ENCODE measurements at places on chromosomes 2 and 18. TPM values are rescaled to one million over a fixed set of nuclear protein-coding genes. Genes with fewer than 3 reads are reported as not detected.
A peak's percentile ranks its signal among the peaks of the same experiment; 100 is the strongest.

Gene NGEF
- 73.4 TPM for polyA plus RNA-seq

Gene MAP3K20
- 24.5 TPM for polyA plus RNA-seq

Gene TMX3
- polyA plus RNA-seq: 14.5 TPM

Gene IL36RN
- polyA plus RNA-seq: not detected

Gene FTCDNL1
- polyA plus RNA-seq: 5.6 TPM

Gene NYAP2
- not detected for polyA plus RNA-seq

Gene TMEM37
- polyA plus RNA-seq: 43.2 TPM

Gene PID1
- 22.3 TPM for polyA plus RNA-seq

Gene C2orf15
- polyA plus RNA-seq: 4.9 TPM

Gene NFATC1
- 2.3 TPM for polyA plus RNA-seq

DNA sequence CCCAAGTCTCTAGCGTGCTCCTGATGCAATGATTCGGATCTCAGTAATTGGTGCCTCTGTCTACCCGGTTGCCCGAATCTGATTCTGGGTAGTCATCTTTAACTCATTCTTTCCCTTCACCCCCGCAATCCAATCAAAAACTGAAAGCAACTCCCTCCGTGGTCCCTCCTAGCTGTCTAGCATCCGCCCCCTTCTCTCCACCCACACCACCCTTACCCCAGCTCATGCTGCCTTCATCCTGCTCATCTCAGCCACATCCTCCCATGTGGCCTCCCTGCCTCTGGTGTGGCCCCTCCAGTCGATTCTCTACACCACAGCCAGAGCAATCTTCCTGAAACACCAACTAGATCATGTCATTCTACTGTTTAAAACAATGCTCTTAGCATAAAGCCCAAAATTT is 62.3 kb downstream of the TTC32 start:
- no peak overlapping the region for H3K4me3 ChIP-seq
- H3K27ac ChIP-seq: no peak overlapping the region
- no peaks in the 10 kb centered on the region for H3K36me3 ChIP-seq
- no peaks in the 10 kb centered on the region for H3K4me1 ChIP-seq
- no peak for DNase-seq

DNA sequence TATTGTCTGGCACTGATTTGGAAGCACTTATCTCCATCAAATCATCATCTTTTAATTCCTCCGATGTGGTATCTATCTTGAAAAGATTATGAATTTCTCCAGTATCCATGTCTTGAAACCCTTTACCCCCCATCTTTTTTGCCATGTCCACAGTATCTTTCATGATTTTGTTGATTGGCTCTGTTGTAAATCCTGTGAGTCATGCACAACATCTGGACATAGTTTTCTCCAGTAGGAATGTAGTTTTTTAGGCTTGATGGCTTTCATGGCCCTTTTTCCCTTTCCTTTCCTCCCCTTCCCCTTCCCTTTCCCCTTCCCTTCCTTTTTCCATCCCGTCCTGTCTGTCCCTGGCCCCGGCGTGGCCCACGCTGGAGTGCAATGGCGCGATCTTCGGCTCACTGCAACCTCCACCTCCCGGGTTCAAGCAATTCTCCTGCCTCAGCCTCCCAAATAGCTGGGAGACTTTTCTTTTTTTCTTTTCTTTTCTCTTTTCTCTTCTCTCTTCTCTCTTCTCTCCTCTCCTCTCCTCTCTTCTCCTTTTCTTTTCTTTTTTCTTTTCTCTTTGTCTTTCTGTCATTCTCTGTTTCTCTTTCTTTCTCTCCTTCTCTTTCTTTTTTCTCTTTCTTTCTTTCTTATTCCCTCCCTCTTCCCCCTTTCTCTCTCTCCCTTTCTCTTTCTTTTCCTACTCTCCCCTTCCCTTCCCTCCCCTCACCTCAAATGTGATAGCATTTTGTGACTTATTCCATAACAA is 18.4 kb upstream of the ZNF638 start:
- H3K4me3 ChIP-seq: no peak overlapping the region
- no peak overlapping the region for H3K27ac ChIP-seq
- H3K4me1 ChIP-seq: no peaks in the 10 kb centered on the region
- H3K36me3 ChIP-seq: no peaks in the 10 kb centered on the region
- no peak for DNase-seq
- H3K27me3 ChIP-seq: peaks cover 1% of the 10 kb centered on the region

- no peaks in the 10 kb centered on the region for H3K4me1 ChIP-seq
- no peaks in the 10 kb centered on the region for H3K36me3 ChIP-seq
Measured at GRCh38 chr2:51981783-51982182, 949.9 kb upstream of the NRXN1 start.

- H3K4me3 ChIP-seq: no peak overlapping the region
- H3K4me1 ChIP-seq: no peaks in the 10 kb centered on the region
- no peaks in the 10 kb centered on the region for H3K36me3 ChIP-seq
- no peak for DNase-seq
Measured at GRCh38 chr2:112157472-112157871, 19.3 kb downstream of the FBLN7 start.

DNA sequence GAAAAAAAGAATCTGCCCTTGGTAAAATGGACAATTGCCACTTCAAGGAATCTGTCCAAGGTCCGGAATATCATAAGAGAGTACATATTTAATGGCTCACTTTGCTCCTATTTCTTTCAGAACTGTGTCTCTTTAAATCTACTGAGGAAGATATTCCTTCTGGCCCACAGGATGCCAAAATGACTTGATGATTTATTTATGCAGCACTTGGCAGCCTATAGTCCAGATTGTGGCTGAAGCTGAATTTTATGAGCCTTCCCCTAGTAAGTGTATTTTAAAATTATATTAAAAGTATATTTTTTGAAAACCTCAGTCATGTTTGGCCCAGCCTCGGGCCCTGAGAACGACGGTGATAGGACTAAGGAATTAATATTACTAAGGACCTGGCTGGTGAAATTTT is 465.1 kb upstream of the HNRNPA3 start:
- no peaks in the 10 kb centered on the region for H3K27me3 ChIP-seq
- no peaks in the 10 kb centered on the region for H3K4me1 ChIP-seq
- H3K4me3 ChIP-seq: no peak overlapping the region
- no peak overlapping the region for H3K27ac ChIP-seq
- H3K36me3 ChIP-seq: no peaks in the 10 kb centered on the region
- no peak for DNase-seq

DNA sequence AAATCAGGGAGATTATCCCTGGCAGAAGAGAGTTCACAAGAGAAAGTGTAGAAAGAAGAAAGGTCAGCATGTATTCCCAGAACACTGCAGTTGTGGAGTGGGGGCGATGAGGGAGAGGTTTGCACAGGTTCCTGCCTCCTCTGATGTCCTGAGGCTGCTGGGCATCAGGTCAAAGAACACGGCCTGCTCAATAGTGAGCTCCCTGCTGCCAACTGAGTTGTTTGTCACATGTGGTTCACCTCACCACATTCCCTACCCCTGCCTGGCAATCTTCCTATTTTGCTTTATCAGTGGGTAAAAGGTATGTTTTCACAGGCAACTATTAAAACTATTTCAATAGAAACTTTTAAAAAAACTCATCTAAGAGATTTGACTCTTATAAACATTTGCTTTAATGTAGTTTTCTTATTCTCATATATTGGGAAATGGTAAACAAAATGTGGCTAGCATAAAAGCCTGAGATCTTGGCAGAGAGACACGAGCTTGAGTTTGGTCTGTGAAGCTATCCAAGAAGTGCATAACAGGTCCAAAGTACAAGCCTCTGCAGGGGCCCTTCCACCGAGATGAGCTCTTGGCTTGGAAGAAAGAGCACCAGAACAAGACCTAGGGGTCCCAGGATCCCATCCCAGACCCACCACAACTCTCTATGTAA is 123.9 kb upstream of the SRD5A2 start:
- H3K27me3 ChIP-seq: no peaks in the 10 kb centered on the region
- H3K36me3 ChIP-seq: no peaks in the 10 kb centered on the region
- no peak overlapping the region for H3K4me3 ChIP-seq
- H3K4me1 ChIP-seq: no peaks in the 10 kb centered on the region

DNA sequence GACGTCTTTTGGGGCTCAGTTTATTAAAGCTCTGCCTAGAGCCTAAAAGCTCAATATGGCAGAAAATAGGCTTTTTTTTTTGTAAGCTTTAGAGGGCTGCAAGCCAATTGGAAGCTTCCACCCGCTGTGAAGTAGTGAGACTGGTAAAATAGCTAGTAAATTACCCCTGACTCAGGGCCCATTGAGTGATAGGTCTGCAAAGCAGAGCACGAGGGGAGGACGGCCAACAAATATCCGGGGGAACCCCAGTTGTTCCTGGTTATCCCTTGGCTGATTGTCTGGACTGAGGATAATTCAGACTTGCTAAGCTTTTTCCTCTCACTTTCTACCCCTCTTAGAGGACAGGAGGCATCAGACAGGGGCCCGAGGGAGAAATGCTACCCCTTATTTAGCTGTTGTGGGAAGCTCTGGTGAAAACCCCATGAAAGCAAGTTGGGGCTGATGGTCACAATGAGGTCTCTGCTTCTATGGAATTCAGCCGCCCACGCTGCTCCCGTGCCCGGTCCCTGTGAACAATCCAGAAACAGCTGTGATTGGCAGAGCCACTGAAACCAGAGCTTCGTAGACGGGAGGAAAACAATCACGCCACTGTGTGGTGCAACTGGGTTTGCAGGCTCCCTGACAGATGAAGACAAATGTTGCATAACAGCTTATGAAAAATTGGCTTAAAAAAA is 141.9 kb upstream of the LGALSL start:
- no peak overlapping the region for H3K4me3 ChIP-seq
- peak; percentile 74 for DNase-seq
- no peaks in the 10 kb centered on the region for H3K27me3 ChIP-seq
- no peak overlapping the region for H3K27ac ChIP-seq

- DNase-seq: no peak
- peaks cover 11% of the 10 kb centered on the region for H3K36me3 ChIP-seq
- H3K4me3 ChIP-seq: no peak overlapping the region
- H3K27me3 ChIP-seq: no peaks in the 10 kb centered on the region
Measured at GRCh38 chr2:197497326-197497725, 2.3 kb downstream of the HSPD1 start.

GRCh38 chr2:119548516-119549120 is 4.4 kb downstream of the CFAP221 start:
- H3K4me3 ChIP-seq: no peak overlapping the region
- peak; percentile 79 for DNase-seq
- H3K27me3 ChIP-seq: no peaks in the 10 kb centered on the region
- H3K27ac ChIP-seq: no peak overlapping the region

- H3K4me1 ChIP-seq: peaks cover 9% of the 10 kb centered on the region
- no peaks in the 10 kb centered on the region for H3K36me3 ChIP-seq
- H3K4me3 ChIP-seq: peak overlapping the region; percentile 57
- H3K27me3 ChIP-seq: no peaks in the 10 kb centered on the region
- DNase-seq: peak; percentile 89
Measured at GRCh38 chr2:171432969-171433762, 624 bp downstream of the METTL8 start.

DNA sequence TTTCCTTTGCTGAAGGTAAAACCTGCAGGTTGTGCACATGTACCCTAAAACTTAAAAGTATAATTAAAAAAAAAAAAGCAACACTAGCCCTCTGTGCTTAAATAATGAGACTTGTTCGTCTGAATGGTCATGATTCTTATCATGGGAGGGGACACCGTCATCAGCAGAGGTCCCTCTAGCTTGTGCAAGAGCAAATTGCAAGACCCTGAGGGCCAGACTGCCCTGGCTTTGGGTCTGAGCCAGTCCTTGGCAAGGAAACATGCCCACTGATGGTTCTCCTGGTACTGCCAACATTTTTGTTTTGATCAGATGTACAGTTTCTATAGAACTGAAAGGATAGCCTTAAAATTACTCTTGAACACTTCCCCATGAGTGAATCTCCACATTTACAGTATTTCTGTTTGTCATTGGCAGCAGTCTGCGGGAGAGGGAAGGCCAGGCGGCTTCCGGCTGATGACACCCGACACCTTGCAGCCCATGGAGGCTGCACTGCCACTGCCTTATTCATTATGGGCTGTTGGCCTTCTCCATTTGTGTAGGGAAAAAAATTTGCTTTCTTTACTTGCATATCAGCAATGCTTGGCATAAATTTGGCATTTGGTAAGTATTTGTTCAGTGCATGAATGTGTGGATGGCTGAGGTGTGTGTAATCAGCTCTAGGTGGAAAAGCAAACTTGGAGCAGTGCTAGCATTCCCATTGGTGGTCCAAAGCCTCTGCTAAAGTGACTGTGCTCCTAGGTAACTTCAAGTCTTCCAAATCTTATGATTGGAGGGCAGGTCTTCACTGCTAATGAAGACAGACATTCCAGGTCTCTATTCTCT is 161.6 kb upstream of the ALKAL2 start:
- H3K4me3 ChIP-seq: no peak overlapping the region
- H3K4me1 ChIP-seq: peaks cover 5% of the 10 kb centered on the region
- H3K36me3 ChIP-seq: no peaks in the 10 kb centered on the region
- H3K27ac ChIP-seq: no peak overlapping the region

DNA sequence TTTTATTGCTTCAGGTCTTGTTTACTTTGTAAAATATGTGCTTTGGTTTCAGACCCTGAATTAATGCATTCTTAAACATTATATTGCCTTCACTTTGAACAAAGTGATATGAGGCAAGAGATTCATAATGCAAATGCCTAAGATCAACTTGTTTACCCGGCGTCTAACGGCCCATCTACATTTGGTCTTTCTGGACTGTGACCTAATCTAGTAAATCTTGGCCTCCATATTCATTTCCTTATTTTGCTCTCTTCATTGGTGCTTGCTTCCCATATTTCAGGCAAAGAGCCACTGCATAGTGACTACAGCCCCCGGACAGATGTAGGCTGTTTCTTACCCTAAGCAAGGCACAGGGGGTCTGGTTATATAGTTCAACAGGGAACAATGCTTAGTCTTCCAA is 53.0 kb upstream of the SLC39A10 start:
- H3K4me3 ChIP-seq: no peak overlapping the region
- DNase-seq: no peak
- no peaks in the 10 kb centered on the region for H3K36me3 ChIP-seq
- H3K27ac ChIP-seq: no peak overlapping the region
- peaks cover 1% of the 10 kb centered on the region for H3K27me3 ChIP-seq
- H3K4me1 ChIP-seq: no peaks in the 10 kb centered on the region

DNA sequence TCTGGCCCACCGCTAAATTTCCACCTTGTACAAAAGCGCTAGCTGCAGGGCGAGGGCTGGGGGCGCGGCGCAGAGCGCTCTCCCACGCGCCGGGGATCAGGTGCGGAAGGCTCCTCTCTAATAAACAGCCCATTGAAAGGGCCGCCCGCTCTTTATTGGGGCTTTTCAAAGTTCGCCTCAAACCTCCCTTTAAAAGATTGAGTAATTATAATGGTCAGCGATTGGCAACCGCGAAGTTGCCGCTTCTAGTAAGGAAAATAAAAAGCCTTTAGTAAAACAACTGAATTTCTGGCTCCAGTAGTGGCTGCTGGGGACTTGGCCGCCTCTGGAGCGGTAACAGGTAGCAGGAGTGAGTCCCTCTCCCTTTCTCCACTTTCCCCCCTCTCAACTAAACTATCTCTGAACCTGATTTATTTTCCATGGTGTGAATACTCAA is 755 bp downstream of the NEUROD1 start:
- no peak for DNase-seq
- H3K27ac ChIP-seq: no peak overlapping the region
- H3K4me3 ChIP-seq: peak overlapping the region; percentile 4
- H3K4me1 ChIP-seq: peaks cover 4% of the 10 kb centered on the region

GRCh38 chr18:31740180-31740579 is 20.5 kb downstream of the SLC25A52 start:
- no peak overlapping the region for H3K4me3 ChIP-seq
- H3K36me3 ChIP-seq: no peaks in the 10 kb centered on the region
- no peak overlapping the region for H3K27ac ChIP-seq
- H3K27me3 ChIP-seq: no peaks in the 10 kb centered on the region

- H3K4me3 ChIP-seq: no peak overlapping the region
- no peaks in the 10 kb centered on the region for H3K36me3 ChIP-seq
- no peaks in the 10 kb centered on the region for H3K4me1 ChIP-seq
- H3K27ac ChIP-seq: no peak overlapping the region
Measured at GRCh38 chr18:11112286-11112685, 37.1 kb downstream of the PIEZO2 start.
